HAP-1 (cell line): ENCODE measurements at places on chromosomes 13 and 19.

DNA sequence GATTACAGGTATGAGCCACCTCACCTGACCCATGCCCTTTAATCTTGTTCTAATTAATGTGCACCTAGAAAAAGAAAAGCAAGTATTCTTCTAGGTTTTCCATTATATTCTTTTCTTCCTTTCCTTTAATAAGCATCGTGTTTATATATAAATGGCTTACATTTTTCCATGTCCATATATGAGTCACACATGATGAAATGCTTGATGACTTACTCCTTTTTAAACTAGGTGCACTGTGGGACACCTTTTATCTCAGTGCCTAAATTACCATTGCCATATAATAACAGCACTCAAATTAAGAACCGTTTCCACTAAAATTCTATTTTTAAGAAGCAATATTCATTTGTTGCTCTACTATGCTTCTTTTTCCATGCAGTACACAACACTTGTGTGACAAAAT, 363.3 kb downstream of the LIG4 start:
- no peak for DNase-seq

DNA sequence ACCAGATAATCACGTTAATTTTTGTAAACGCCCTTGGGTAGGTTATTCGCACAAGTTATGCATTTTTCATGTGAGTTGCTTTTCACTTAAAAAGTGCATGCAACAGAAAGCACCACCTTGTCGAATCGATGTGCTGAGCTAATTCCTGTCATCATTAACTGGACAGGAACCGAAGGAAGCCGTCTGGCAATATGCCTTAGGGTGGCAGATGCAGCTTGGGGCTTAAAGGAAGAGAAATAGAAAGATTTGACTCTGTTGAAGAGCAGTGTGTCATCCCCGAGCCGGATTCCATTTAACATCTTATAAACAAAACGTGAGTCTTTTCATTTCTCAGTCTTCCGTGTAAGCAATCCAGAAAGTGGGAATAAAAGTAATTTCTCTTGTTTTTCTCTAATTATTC, 70.0 kb downstream of the ATP11A start:
- no peak for DNase-seq

- no peak for DNase-seq
Measured at GRCh38 chr13:48158290-48158689, 63.4 kb upstream of the MED4 start.

DNA sequence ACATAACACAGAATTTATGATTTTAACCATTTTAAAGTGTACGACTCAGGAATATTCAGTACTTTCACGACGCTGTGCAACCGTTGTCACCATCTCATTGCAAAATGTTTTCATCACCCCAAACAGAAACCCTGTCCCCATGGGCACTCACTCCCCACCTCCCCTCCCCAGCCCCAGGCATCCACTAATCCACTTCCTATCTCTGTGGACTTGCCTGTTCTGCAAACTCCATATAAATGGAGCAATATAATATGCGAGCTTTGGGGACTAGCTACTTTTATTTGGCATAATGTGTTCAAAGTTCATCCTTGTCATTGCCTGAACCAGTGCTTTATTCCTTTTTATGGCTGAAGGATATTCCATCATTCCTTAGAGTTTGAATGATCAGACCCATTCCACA, 7.3 kb upstream of the INSR start:
- DNase-seq: no peak

DNA sequence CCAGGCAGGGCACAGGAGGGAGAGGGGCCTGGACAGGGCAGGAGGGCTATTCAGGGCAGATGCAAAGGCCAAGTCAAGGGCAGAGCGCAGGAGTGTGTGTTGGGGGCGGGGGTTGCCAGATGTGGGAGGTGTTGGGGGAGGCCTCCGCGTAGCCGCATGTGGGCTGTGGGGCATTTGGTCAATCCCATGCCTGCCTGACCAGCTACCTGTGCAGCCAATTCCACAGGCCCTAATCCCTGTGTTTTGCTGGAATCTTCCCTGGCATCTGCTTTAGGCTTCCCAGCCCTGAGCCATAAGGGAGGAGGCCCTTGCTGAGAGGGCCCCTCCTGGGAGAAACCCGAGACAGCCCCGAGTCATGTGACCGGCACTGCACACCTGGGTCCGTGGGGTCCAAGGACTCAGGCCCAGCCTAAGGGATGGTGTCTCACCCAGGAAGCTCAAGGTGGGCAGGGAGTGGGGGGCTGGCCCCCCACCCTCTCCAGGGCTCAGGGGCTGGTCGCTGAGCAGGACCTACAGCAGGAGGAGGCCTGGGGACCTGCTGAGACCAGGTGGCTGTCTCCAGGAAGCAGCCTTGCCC, 20.3 kb downstream of the RFX1 start:
- DNase-seq: no peak

DNA sequence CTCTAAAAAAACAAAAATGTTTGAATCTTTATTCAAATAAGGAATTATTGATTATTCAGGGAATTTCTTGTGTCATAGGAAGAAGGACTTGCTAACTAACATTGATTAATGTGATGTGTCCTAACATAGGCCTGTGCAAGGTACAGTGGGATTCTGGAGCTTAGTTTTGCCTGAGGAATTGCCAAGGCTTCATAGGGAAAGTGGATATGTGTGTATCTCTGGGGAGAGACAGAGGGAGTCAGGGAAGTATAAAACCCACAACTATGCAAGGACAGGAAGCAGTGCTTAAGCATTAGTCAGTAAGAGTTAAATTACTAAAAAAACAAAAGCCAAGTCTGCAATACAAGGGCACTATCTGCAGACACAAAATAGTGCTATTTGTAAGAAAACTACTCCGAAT, 59.6 kb downstream of the WDFY2 start:
- DNase-seq: no peak

DNA sequence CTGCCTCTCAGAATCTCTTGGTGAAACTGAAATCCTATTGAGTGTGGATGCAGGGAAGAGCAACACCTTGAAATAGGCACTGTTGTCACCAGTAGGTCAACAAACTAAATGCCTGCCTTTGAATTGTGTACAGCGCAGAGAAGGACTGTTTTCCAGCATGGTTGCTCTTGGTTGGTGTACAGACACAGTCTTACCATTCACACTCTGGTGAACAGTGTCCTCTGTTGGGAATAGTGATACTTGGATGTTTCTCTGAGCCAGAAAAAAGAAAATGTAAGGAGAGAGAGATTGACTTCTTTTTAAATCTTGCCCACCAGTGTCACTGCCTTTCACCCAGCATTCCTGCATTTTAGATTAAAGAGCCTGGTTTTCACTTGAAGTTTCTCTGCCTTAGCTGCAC, 179.7 kb downstream of the STK24 start:
- no peak for DNase-seq

DNA sequence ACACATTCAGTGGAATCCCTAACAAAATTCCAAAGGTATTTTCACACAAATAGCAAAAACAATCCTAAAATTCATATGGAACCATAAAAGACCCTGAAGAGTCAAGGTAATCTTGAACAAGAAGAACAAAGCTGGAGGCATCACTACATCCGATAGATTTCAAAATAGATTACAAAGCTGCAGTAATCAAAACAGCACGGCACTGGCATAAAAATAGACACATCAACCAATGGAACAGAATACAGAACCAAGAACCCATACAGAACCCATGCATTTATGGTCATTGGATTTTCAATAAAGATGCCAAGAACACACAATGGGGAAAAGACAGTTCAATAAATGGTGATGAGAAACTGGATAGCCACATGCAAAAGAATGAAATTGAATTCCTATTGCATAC, 32.5 kb downstream of the ZNF566 start:
- no peak for DNase-seq

- DNase-seq: no peak
Measured at GRCh38 chr19:35281303-35281702, 1.0 kb upstream of the HAMP start.

GRCh38 chr13:45859705-45860104, 8.2 kb upstream of the SIAH3 start:
- no peak for DNase-seq
